Right renal cortex interstitium (tissue), 3 donors: ENCODE measurements at places on chromosomes 2 and 18. TPM values are rescaled to one million over a fixed set of nuclear protein-coding genes. Genes with fewer than 3 reads are reported as not detected.

Gene CHRNG
- 0.55 TPM for polyA plus RNA-seq

Gene KRTCAP3
- 5.6 TPM for polyA plus RNA-seq

Gene ZAP70
- polyA plus RNA-seq: 1.7 TPM

Gene RND3
- 51.5 TPM for polyA plus RNA-seq

Gene KCNG2
- polyA plus RNA-seq: not detected

- no peak for DNase-seq
Observed at GRCh38 chr2:174328961-174329715, 5.6 kb upstream of the SP9 start.

GRCh38 chr2:219041252-219041651, at the start of gene CFAP65:
Gene CFAP65, minus strand, starts transcription at chr2:219041516. Its CDS starts 2,468 bp downstream, at chr2:219039048.
- no peak for DNase-seq

- DNase-seq: no peak
Observed at GRCh38 chr2:196440413-196440812, 199.1 kb upstream of the CCDC150 start.

DNA sequence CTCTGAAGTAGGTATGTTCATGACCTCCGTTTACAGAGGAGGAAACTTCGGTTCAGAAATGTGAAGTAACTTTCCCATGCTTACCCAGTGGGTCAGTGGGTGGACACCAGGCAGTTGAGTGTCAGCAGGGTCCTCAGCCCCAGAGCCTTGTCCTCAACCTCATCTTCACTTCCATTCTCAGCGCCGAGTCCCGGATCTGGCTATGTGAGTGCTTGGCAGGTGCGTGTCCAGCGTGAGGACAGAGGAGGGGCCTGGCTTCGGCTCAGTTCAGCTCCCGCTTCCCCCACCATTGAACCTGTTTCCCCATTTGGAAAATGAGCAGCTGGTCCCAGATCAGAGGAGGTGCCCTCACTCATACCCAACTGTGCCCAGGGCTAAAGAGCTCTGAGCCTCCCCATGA, 267.6 kb downstream of the ATAD2B start:
- DNase-seq: no peak

DNA sequence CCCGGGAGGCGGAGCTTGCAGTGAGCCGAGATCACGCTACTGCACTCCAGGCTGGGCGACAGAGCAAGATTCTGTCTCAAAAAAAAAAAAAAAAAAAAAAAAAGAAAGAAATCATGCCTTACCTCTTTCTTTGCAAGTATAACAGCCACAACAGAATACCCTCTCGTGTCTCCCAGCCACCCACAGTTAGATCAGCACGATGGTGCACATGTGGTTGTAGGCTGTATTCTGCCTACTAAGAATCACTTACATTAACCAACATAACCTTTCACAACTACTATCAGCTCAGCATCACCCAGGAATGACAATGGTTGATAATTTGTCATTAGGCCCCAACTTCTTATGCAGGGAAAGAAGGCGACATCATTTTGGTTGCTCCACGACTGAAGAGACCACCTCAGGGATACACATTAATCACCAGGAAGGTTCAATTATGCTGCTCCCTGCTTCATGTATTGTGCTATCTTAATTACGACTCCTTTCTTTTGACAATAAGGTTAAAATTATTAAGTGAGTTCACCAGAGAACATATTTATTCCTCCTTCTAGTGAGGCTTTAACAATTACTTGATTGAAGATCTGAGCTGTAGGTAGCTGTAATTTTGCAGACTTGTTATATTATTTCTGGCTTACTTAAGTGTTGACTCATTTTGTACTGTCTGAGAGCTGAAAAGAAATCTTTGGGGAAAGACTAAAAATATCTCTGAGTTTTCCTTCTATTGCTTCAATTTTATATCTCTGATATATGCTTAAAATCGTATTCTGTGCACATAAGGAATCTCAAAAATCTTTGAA, 120.1 kb downstream of the LRP1B start:
- no peak for DNase-seq

GRCh38 chr2:189267925-189268579, 88.5 kb upstream of the COL5A2 start:
- DNase-seq: no peak

DNA sequence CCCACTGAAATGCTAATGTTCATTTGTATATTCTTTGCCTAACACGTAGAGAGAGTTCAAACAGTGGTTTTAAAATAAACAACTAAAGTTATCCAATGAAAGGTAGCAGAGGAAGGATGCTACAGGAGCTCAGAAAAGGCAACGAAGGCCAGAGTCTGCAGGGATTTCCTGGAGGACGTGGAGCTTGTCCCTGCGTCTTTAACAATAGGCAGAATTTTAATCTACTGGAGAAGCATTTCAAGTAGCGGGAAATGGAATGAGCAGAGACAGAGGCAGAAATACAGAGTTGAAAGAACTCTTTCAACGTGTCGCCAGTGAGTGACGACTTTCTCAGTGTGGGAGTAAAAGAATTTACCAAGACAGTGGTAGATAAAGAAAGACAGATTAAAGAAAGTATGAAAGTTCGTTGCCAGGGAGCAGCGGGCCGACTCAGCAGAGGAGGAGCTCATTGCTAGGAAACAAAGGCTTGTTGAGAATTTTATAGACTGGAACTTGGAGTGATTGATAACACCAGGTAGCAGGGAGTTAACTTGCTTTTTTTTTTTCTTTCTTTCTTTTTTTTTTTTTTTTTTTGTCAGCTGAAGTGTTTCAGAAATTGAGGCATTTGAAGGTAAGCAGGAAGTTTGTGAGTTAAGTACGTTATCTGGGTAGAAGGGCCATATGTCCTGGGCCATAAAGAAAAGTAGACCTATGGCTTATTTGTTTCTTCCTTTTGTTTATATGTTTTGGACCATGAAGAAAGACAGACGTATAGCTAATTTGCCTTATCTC, 625 bp upstream of the NBAS start:
- DNase-seq: peak; percentile 78
